ENCODE measurements at places on chromosomes 4 and X.

DNA sequence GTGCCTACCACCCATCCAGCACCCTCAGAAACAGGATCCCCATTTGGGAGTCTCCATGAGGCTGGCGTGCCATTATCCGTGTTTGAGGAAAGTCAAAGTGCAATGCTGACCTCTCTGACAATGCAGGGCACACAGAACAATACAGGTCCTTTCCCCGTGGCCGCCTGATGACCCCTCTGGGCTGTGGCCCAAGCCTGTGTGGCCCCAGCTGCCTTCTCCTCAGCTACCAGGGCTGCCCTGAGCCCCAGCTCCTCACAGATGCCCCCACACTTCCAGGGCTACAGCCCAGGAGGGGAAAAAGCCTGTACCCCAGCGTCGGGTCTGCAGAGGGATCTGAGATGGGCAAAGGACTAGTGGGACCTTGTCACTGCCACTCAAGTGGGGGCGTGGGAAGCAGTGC lies 15.5 kb downstream of the ZFYVE28 start:
- no peak for DNase-seq

- DNase-seq: no peak
Observed at GRCh38 chr4:144903953-144904711, 193.9 kb downstream of the ANAPC10 start.

DNA sequence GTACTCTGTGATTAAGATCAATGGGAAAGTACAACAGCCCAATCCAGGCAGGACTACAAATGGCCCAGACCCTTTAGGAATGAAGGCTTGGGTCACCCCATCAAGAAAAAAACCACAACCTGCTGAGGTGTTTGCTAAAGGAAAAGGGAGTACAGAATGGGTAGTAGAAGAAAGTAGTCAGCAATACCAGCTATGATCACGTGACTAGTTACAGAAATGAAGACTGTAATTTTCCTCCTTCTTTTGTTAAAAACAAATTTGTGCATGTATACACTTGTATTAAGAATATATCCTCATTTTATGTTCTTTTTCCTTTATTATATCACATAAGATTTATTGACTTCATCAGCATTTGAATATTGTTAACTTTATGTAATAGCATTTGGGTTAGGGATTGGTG lies 160.1 kb upstream of the TBX22 start:
- DNase-seq: no peak

DNA sequence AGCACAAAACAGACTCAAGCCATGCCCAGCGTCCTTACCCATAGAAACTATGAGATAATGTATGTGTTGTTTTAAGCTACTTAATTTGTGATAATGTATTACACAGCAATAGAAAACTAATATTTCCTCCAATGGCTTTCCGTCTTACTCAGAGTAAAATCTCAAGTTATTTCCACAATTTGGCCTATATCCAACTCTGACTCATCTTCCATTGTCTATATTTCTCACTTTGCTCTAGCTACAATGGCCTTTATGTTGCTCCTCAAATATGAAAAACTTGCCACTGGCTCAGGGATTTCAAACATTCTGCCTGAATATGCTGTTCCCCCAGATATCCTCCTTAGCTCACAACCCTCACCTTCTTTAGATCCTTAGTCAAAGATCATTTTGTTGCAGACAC lies 31.6 kb downstream of the IQCM start:
- no peak for DNase-seq

DNA sequence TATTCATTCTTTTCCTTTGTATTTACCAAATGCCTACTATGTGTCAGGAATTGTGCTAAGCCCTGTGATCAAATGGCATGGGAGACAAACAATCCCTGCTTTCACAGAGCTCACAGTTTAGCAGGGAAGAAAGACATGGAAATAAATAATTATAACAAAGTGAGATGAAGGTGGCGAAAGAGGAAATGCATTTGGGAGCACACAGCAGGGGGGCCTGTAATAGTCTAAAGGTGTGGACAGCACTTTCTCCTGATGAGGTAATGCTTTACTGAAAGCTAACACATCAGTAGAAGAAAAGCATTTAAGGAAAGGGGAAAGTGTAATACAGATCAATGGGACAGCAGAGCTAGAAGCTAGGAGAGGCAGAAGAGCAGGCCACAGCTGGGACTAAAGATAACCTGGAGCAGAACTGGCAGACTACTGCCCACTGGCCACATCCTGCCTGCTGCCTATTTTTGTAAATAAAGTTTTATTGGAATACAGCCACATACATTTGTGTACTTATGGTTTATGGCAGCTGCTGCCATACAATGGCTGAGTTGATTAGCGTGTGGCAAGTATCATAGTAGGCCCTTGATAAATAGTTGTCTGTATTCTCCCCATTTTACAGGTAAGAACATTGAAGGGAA lies 67.1 kb upstream of the TAPT1 start:
- no peak for DNase-seq

DNA sequence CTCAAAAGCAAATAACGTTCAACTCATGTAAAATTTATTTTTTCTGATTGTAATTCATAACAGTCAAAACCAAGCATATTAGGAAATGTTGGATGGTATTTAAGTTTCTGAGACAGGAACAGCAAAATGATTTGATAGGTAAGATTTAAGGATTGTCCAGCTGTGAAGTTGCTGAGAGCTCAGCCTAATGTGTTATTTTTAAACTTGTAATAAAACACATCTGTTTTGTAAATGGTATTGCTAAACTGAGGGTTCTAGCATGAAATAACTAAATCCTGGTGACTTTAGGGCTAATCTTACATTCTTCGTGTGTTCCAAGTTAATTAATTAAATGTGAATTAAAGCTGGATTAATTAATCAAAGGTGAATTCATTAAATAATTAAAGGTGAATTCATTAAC lies 13.3 kb downstream of the TLR10 start:
- DNase-seq: no peak

All from stimulated activated naive CD8-positive, alpha-beta T cell treated with anti-CD3 and anti-CD28 coated beads, Interleukin-15, Interleukin-2, amounts not matched to agents 100 U/mL and 50 U/mL, for 24 hours (primary cell).